ENCODE measurements at places on chromosomes 13 and 19.

DNA sequence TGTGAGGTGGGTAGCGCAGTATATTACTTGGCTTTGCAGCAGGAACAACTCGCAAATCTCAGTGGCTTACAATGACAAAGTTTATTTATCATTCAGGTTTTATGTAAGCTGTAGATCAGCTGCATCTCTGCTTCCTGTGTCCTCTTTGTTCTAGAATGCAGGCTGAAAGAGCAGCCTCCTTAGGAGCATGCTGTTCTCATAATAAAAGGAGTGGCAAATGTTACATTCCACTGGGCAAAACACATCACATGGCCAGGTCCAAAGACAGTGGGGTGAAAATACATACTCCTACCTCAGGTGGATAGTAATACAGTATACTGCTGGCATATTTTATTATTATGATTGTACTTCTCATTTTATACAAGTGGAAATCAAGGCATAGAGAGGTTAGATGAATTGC is 1.2 kb upstream of the CSNK1A1L start:
- H3K27me3 ChIP-seq = no peaks in the 10 kb centered on the region
- no peaks in the 10 kb centered on the region for H3K4me1 ChIP-seq
- no peaks in the 10 kb centered on the region for H3K36me3 ChIP-seq
- H3K27ac ChIP-seq = no peak overlapping the region

GRCh38 chr13:102325321-102325720 is 76.5 kb downstream of the FGF14 start:
- no peaks in the 10 kb centered on the region for H3K27me3 ChIP-seq
- H3K27ac ChIP-seq = no peak overlapping the region

DNA sequence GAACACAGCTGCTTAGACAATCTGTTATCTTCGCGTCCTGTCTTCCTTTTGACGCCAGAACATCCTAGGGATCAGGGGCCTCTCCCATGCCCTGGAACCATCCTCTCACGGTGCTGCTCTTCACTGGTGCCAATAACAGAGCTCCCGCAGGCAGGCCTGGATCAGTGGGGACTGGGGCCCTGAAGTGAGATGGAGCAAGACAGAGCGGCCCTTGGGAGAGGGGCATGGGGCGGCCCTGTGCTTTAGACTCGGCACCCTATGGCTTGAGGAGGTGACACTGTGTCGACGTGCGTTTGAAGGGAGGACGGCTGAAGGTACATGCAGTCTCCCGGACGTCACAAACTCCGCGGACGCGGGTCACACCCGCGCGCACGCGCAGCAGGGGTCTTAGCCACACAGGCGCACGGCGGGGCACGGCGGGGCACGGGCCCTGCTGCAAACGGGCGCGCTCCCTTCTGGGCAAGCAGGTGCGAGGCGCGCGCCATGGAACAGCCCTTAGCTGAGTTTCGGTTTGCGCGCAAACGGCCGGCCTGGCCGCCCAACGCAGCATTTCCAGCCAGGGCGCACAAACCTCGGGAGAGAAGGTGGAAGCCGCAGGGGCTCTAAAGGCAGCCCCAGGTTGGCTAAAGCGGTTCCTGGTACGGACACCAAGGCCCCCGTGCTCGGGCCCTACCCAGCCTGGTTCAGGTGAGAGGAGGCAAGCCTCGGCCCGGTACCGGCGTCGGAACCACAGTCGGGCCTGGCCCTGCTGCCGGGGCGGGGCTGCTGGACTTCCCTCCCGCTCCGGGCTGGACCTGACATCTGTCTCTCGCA is 16.5 kb upstream of the RNF17 start:
- no peak overlapping the region for H3K27ac ChIP-seq
- peaks cover 17% of the 10 kb centered on the region for H3K4me1 ChIP-seq
- H3K27me3 ChIP-seq = peaks cover 85% of the 10 kb centered on the region

DNA sequence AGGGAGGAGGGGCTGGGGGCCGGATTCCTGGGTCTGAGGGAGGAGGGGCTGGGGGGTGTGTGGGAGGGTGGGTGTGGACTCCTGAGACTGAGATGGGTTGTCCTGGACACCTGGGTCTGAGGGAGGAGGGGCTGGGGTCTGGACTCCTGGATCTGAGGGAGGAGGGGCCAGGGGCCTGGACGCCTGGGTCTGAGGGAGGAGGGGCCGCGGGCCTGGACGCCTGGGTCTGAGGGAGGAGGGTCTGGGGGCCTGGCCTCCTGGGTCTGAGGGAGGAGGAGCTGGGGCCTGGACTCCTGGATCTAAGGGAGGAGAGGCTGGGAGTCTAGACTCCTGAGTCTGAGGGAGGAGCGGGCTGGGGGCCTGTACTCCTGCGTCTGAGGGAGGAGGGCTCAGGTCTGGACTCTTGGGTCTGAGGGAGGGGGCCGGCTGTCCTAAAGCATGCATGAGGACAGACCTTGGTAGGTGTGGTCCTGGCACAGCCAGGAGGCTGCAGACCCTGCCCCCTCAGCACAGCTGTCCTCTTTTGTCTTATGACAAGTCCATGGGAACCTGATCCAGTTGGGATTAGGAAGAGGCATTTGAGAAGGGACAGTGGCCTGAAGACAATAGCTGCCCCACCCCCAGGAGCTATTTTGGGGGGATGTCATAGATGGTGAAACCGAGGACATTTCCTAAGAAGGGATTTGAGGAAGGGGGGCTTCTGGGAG is 1.3 kb downstream of the TNNT1 start:
- no peak overlapping the region for H3K4me3 ChIP-seq
- H3K27ac ChIP-seq = no peak overlapping the region
- H3K36me3 ChIP-seq = no peaks in the 10 kb centered on the region
- DNase-seq = no peak

DNA sequence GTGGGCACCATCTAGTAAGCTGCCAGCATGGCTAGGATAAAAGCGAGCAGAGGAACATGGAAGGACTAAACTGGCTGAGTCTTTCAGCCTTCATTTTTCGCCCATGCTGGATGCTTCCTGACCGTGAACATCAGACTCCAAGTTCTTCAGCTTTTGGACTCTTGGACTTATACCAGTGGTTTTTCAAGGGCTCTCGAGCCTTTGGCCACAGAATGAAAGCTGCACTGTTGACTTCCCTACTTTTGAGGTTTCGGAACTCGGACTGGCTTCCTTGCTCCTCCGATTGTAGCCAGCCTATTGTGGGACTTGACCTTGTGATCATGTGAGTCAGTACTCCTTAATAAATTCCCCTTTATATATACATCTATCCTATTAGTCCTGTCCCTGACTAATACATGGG is 785.1 kb upstream of the SLITRK6 start:
- H3K4me3 ChIP-seq = no peak overlapping the region
- H3K36me3 ChIP-seq = no peaks in the 10 kb centered on the region
- no peak overlapping the region for H3K27ac ChIP-seq
- no peaks in the 10 kb centered on the region for H3K4me1 ChIP-seq
- DNase-seq = no peak

- no peak overlapping the region for H3K4me3 ChIP-seq
- no peaks in the 10 kb centered on the region for H3K36me3 ChIP-seq
- no peak overlapping the region for H3K27ac ChIP-seq
- H3K27me3 ChIP-seq = no peaks in the 10 kb centered on the region
- DNase-seq = no peak
These were observed 97.3 kb downstream of the SERP2 start for GRCh38 chr13:44470638-44471562.

- no peaks in the 10 kb centered on the region for H3K4me1 ChIP-seq
- no peak overlapping the region for H3K27ac ChIP-seq
- H3K27me3 ChIP-seq = no peaks in the 10 kb centered on the region
These were observed 146.8 kb downstream of the KCNRG start for GRCh38 chr13:50162001-50162400.

GRCh38 chr13:26344980-26345379 is 91.1 kb downstream of the CDK8 start:
- H3K4me3 ChIP-seq = no peak overlapping the region
- no peak overlapping the region for H3K27ac ChIP-seq
- no peak for DNase-seq
- no peaks in the 10 kb centered on the region for H3K27me3 ChIP-seq
- H3K36me3 ChIP-seq = no peaks in the 10 kb centered on the region
- H3K4me1 ChIP-seq = no peaks in the 10 kb centered on the region

- no peaks in the 10 kb centered on the region for H3K27me3 ChIP-seq
- no peak overlapping the region for H3K4me3 ChIP-seq
- H3K27ac ChIP-seq = no peak overlapping the region
- H3K36me3 ChIP-seq = peaks cover 93% of the 10 kb centered on the region
These were observed 8.0 kb downstream of the NUMBL start for GRCh38 chr19:40682431-40682964.
